ENCODE measurements at places on chromosomes 1 and 21. TPM values are rescaled to one million over a fixed set of nuclear protein-coding genes. Genes with fewer than 3 reads are reported as not detected.

Gene SPATA46
- total RNA-seq: not detected

Gene OR14K1
- not detected for total RNA-seq

Gene KIF21B
- not detected for total RNA-seq

Gene SNX7
- 59.9 TPM for total RNA-seq

DNA sequence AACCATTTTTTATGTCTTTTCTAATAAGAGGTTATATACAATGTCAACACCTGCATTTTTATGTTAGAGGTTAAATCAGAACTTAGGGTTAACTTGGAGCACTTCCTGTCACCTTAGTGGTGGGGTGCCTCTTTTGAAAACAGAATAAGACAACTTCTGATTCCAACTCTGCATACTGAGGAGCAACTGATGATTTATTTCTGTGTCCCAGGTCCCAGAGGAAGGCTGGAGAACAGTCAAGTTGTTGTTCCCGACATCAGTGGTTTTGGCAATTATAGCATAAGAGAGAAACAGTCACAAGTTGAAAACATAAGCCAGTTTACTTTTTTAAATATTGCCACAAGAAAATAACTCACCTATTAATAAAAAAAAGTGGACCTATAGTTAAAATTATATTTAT lies 871.0 kb upstream of the ADAMTS5 start:
- DNase-seq: no peak

DNA sequence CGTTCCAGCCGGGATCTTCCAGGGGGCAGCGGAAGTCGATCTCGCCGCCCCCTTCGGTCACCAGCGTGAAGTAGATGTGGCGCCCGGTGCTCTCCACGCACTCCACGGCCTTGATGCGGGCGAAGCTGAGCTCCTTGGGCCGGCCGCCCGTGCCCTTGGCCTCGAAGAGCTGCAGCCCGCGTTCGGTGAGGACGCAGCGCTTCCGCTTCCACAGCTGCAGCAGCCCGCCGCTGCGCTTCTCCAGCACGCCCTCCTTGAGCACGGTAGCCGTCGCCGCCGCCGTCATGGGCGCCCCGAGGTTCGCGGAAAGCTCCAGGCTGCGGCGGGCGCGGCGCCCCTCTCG lies 516 bp downstream of the PHLDA3 start:
- peak; percentile 44 for DNase-seq

- no peak for DNase-seq
Observed at GRCh38 chr1:11804666-11805421, 920 bp downstream of the MTHFR start.

- DNase-seq: no peak
Observed at GRCh38 chr21:44972301-44972814, 32.5 kb downstream of the SLX9 start.

DNA sequence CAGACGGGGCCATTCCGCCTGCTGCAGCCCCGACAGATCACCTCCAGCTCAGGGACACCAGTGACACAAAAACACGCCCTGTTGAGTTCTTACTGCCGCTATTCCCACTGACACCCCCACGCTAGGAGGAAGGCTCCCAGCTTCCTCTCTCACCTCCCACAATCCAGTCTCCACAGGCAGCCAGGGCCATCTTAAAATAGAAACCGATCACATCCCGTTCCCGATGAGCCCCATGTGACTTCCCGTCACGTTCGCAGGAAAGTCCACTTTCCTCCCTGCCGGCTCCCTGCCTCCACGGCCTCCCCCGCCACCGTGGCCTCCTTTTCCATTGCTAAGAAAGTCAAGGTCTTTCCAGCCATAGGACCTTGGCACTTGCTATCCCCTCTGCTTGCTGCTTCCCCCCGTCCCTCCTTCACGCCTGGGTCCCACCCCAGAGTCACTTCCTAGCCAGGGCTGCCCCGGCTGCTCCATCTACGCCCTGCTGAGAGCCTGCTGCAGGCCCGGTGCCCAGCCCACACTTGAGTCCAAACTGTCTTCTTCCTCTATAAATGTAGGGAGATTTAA lies 24.0 kb upstream of the DDOST start:
- DNase-seq: no peak

- DNase-seq: peak; percentile 69
Observed at GRCh38 chr1:41713557-41714327, 205.0 kb downstream of the HIVEP3 start.

GRCh38 chr1:14613926-14614325 lies 15.4 kb downstream of the KAZN start:
- peak; percentile 11 for DNase-seq

DNA sequence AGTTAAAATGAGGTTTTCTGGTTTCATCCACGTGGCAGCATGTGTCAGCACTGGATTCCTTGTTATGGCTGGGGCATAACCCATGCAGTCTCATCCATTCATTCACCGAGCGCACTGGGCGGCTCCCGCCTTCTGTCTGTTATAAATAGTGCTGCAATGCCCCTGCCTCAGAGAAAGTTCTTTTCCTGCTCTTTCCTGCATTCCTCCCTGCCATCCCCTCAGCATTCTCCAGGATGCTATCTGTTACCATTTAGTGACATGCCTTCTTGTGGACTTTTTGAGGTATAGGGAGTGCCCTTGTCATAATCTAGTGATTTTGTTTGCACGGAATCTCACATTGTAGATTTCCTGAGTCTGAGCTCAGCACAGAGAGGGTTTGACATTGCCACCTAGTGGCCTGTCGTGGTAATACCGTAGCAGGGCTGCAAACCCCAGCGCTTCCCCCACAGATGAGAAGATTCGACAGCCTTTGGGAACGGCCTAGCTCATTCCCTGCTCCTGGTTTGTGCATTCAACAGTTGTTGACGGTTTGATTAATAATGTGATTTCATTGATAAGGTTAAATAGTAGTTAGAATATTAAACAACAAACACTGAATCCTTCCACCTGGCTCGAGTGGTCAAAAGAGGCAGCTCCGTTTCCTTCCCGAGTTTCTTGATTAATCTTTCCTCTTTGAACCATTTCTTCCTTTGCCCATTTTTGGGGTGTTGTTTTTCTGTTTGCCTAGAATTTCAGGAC lies 46.3 kb downstream of the UMODL1 start:
- peak; percentile 79 for DNase-seq

All from Caki2 (cell line).